Activated naive CD4-positive, alpha-beta T cell treated with anti-CD3 and anti-CD28 coated beads, Interleukin-2, amount 50 U/mL, for 16 hours (primary cell): ENCODE measurements at places on chromosomes 3 and 15.
A peak's percentile ranks its signal among the peaks of the same experiment; 100 is the strongest.

DNA sequence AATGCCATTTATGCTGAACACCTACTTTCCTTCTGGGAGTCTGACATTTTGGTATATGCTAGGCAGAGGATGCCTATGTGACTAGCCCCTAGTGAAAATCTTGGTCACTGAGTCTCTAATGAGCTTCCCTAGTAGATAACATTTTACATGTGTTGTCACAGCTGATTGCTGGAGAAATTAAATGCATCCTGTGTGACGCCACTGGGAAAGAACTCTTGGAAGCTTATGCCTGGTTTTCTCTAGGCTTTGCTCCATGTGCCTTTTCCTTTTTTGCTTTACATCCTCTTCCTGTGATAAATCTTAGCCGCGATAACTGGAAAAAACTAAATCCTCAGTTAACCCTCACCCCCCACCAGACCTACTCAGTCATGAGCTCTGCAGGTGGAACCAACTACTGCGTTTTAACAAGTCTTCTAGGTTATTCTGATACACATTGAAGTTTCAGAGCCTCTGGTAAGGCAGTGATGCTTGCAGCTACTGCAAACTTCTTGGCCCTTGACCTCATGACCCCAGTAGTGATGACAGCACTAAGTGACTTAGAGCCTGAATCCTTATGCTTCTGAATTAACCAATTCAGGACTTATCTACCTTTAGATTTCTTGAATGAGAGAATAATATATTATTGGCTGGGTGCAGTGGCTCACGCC lies 292.4 kb upstream of the SOX14 start:
- no peak for DNase-seq

DNA sequence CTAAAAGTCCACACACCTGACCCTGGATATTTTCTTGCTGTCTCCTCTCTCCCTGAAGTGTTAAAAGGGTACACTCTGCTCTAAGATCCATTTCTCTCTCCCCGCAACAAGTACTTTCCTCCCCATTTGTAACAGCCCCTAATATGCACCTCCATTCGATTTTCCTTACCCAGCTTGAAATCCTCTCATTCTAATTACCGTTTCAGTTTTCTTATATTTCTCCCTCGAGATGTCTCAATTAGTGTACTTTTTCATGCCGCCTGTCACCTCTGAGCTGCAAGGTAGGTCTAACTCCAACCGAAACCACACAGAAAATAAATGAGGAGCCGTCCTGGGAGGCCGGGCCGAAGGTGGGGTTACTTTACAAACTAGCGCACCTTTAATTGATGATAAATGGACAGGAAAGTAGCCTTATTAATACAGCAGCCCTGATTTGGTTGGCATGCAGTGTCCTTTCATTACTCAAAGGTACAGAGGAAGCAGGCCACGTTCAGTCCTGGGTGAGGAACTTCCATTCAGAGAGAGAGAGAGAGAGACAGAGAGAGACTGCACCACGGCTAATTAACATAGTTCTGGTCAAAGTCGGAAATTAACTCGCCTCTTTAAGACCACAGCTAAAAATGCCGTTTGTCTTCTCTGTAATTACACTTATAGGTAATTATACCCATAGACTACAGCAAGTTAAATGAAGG lies 319.9 kb downstream of the ARRDC4 start:
- DNase-seq: no peak

DNA sequence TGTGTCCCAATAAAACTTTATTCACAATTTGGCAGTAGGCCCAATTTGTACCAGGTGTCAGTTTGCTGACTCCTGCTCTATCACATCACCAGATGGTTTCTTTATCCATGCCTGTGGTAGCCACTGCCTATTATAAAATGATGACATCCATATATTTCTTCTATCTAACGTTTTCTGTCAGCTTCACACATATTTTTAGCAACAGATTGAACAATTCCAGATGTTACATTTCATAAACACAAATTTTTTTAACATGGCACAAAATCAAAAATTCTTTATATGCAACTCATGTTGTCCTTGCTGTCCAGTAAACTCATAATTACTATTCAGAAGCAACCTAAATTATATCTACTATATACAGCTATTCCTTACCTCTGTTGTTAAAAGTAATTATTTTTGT lies 1371.6 kb downstream of the NSUN3 start:
- DNase-seq: no peak

DNA sequence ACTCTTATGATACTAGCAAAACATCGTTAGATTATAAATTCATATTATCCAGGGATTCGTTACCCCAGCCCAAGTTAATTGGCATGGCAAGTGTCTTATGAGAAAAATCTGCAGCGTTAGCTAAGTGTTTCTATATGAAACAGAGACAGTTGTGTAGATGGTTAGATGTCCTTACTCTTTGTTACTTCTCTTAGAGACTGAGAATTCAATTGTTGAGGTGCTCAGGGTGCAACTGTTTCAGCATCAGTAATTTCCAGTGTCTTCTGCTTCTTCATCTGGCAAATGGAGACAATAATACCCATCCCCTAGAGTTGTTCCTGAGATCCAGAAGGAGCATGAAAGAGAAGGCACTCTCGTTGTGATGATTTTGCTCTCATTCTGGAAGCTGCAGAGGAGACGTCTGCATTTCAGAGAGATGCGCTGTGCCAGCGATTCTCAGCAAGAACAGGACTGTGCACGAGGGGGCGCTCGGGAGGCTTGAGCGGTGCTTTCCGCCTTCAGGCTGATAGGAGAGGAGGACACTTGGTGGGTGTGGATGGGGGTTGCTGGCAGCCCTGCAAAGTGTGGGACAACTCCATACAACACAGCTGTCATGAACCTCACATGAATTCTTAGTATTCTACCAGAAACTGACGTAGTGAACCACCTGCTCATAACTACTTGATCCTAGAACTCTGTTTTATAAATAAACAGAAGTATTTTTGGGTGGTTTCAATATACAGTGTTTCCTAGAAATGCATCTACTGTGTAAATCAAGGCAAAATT lies 39.7 kb upstream of the SPSB4 start:
- DNase-seq: peak; percentile 79

DNA sequence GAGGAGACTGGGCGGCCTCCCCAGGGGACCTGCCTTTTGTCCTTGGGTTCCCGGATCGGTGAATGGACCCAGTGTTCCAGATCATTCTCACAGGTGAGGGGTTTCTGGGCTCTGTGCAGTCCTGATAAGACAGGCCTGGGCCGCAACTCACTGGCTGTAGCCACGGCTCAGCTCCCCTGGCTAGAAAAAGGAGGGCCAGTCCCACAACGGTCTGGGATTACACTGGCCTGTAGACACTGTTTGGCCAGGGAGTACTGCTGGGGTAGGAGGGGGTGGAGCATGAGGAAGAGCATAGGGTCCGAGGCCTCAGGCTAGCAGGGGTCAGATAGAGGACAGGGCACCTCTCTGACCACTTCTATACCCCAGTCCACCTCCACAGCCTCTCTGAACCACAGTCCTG lies 21.0 kb upstream of the TICRR start:
- no peak for DNase-seq

GRCh38 chr15:68612979-68613740 lies 34.4 kb downstream of the CORO2B start:
- no peak for DNase-seq

GRCh38 chr3:20700714-20701113 lies 514.7 kb upstream of the SGO1 start:
- DNase-seq: no peak

DNA sequence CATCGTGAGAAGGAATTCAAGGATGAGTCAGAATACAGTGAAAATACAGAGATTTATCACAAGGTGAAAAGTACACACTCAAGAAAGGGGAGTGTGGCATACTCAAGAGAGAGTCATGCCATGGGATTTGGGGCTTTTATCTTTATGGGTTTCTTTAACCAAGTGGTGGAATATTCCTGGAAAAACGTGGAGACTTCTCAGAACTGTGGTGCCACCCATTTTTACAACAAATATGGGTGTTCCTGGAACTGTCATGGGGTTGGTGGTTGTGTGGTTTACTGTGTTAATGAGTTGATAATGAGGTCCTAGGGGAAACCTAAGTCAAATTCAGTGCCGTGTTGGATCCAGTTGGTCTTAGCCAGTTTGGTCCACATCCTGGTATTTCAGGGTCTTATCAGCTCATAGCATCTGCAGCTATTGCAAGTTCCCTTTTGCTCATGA lies 497.2 kb downstream of the GABRG3 start:
- no peak for DNase-seq

DNA sequence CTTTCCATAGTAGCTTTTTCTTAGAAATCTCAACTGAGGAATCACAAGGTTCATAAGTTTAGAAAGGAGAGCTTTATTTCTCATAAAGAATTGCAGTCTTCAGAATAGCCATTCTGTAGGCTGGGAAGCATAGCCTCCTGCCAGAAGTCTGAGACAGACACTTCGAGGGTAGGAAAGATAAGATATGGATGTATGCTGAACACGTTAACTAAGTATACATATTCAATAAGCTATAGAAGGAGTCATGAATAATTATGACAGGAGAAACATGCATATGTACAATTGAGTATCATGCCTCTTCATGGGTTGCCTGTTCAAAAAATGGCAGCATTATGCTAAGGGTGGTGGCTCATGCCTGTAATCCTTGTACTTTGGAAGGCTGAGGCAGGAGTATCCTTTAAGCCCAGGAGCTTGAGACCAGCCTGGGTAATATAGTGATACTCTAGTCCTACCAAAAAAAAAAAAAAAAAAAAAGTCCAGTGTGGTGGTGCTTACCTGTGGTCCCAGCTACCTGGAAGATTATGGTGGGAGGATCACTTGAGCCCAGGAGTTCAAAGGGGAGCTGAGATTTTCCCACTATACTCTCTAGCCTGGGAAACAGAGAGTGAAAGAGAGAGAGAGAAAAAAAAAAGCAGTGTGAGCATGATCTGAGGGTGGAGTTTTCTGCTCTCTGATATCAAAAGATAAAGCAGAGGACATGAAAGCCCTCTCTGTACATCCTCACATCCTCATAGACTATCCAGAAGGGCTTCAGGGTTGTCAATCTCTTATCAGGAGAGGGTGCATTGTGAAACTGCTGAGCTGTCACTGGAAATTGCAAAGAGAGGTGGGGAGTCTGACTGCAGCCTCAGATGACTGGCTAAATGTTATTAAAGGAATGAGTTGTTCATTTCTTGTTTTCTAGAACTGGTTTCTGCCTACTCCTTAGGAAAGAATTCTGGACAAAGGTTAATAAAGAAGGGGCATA lies 23.6 kb upstream of the CADPS start:
- no peak for DNase-seq
